ENCODE measurements at places on chromosomes 7 and 10.
A peak's percentile ranks its signal among the peaks of the same experiment; 100 is the strongest.

GRCh38 chr10:31557854-31558253 is 238.8 kb downstream of the ZEB1 start:
- DNase-seq = no peak

DNA sequence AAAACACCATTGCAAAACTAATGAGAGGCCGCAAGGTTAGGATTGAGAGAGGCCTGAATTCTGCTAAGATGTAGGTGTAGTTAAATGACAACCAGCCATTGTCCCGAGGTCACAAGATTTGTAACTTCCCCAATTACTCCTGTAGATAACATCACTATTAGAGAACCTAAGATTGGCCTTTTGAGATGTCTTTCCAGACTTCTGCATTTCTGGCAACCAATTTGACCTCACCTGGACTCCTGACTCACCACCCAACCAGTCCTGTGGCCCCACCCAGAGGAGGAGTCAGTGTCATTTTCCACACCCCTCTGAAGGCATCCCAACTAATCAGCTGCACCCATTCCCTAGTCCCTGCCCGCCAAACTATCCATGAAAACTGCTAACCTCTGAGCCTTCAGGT is 115.7 kb downstream of the PRKAG2 start:
- DNase-seq = no peak

GRCh38 chr7:127711872-127712271 is 59.9 kb downstream of the SND1 start:
- DNase-seq = no peak

DNA sequence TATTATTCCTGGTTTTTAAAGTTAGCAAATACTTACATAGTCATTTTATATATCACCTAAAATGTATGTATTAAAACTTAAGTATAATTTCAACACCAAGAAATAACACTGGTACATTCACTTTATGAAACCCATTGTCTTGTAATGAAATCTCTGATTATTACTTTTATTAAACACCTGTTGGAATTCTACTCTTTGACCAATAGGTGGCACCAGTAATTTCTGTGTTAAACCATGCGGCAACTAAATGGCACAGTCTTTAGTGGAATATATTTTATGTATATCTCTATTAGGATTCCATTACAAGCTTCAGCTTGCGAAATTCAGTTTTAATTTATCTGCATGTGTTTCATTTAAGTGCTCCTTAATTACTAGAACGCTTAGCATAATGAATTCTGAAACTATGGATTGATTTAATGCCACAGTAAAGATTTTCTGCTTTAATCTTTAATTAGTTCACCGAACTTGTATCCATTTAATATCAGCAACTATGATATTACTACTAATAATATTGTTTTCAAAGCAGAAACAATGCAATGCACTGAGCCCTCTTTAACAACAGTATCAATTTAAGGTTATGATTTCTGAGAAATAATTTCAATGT is 181.3 kb downstream of the MAGI2 start:
- peak; percentile 48 for DNase-seq

DNA sequence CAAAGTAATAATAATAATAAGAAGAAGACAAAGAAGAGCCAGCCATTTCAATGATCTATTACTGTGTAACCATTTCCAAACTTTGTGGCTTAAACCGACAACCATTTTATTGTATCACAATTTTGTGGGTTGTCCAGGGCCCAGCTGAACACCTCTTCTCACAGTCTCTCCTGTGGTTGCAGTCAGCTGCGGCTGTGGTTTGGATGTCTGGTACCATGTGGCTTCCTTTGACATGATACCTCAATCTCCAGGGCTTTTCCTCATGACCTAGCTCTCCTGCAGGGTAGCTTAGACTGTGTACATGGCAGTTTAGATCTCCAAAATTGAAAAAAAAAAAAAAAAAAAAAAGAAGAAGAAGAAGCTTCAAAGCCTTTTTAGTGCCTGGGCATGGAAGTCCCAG is 72.6 kb upstream of the NFKB2 start:
- DNase-seq = no peak

DNA sequence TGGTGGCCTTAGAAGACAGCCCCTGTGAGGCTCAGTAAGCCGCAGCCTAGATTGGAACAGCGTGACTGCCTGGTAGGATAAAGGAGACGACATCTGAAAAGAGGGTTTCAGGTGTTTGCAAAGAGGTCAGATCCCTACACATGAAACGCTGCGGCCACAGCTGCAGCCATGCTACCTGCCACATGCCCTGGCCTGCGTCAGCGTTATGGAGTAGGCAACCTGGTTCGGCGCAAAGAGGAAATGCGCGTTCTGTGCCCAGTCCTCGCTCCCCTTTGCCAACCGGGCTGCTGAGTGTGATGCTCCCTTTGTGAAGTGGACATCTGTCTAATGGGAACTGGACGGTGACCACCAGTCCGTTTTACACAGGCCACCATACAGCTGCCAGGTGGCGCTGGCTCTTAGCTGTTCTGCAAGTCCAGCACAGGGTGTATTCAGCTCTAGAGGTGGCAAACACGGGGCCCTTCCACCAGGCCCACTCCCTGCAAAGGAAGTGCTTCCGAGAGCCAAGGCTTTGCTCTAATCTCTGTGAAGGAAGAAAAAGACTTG is 160.3 kb downstream of the CELF2 start:
- no peak for DNase-seq

All from AG08395 (cell line).